Esophagus squamous epithelium (tissue), 5 donors: ENCODE measurements at places on chromosomes 11 and 22.

DNA sequence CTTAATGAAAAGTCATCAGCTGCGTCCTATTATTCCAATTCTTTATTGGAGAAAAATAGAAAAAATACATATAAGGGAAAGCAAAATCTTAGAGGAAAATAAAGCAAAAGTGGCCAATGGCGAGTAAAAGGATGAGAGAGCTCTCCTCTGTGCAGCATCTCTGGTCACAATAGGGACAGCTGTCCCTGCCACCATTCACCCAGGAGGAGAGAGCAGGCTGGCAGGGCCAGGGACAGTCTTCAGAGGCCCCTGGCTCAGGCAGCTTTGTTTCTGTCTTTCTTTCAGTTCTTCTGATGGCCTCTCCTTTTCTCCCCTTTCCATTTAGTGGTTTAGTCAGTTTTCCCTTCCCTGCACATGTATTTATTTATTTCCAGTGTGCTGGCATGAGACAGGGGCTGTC is 941.3 kb downstream of the NTM start:
- no peak for DNase-seq

- DNase-seq = no peak
Observed at GRCh38 chr11:47987310-47987709, 7.0 kb downstream of the PTPRJ start.

DNA sequence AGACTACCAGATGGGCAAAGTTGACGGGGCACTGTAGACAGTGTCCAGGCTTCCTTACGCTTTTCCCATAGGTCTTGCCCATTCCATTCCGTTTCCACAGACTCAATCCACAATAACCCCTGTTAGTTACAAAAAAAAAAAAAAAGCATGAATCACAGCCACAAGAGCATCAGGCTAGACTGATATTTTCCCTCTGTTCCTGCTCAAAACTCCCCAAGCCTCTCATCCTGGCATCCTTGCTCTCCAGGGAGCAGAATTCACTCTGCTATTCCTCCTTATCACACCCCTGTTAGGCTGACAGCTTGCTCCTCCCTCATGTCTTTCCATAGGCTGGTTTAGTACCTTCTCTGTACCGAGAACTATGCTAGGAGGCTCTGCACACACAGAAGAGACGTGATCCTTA is 42.2 kb downstream of the TMEM123 start:
- no peak for DNase-seq

GRCh38 chr22:45435544-45436139 is 22.1 kb downstream of the RIBC2 start:
- DNase-seq = no peak

GRCh38 chr11:34525098-34525497 is 11.5 kb upstream of the ELF5 start:
- DNase-seq = no peak

DNA sequence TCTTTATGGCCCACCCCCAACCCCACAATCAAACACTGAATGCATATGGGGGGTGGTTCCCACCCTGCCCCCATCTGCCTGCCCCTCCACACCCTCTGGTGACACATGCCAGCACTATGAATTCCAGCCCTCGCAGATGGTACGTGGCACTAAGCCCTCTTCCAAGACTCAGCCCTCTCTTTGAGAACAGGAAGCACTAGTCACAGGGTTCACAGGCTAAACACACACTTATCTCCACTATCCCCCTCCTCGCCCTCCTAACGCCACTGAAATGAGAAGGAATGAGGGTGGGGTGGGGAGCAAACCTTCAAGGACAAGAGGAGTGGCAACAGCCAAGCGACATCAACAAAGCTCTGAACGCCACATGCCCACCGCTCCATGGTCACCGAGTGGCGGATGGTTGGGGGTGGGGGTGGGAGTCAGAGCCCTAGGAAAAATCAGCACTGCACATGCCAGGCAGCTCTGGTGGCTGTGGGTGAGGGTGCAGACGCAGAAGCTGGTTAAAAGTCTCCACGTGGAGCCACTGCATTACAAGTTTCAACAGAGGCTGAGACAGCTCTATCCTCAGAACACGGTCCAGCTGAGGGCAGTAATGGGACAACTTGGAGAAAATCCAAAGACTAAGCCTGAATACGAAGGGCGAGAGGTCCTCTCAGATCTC is 33.6 kb downstream of the TMEM184B start:
- DNase-seq = no peak

DNA sequence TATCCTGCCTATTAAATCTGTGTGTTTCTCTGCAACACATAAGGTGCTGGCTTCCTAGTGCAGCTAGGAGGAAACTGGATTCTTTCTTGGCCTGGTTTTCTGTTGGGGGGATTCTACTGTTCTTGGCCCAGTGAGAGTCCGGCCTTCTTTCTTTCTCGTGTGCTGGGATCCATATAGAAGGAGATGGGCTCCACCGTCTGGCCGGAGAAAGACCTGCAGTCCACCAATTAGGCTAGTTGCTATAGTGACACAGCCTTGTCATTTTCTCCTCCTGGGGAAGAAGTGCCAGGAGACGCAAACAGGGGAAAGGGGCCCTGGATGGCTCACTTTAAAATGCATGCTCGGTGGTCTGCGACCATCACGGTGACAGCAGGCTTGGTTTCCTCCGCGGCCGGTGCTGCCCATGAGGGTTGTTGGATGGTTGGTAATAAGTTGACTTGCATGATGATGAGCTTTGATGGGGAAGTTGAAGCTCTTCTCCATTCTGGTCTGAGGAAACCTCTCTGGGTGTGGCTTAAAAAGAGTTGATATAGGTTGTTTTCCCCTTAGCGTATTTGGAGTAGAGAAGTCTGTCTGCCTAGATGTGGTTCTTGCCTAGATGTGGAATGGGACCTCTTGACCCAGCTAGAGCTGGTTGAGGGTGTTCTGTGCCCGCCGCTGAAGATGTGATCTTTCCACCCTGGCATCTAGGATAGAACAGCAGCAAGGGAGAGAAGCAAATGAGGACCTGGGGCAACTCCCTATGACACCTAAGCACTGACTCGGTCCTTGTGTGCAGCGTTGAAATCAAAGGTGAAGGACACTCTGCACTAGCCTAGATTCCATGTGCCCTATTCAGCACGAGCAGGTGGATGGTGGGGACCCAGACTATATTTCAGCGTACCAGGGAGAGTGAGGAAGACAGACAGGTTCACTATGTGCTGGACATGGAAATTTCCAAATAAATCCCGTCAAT is 1335.0 kb downstream of the BRD1 start:
- no peak for DNase-seq

DNA sequence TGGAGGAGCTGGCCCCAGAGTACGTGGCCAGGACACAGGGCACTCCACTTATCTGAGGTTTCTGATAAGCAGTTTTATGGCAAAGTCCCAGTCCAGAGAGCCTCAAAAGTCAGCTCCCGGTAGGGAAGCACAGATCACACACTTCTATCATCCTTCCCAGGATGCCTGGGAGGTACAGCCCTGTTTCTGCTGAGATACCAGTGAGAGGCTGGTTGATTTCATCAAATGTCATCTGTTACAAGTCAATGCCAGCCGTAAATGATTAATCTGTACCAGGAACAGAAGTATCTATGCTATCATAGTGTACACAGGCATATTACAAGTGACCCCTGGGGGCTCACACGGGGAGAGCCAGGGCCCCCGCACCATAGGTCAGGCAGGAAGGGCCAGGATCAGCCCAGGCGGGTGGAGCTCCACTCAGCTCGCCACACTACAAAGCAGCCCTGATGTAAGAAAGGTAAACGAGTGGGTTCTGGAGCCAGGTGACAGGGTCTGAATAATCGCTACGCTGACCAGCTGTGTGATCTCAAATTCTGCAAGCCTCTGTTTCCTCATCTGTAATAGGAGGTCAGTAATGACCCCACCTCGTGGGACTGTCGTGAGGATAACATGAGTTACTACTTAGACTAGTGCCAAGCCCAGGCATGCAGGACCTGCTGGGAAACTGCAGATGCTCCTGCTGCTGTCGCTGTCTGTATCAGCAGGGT is 17.6 kb downstream of the PLA2G6 start:
- no peak for DNase-seq

GRCh38 chr11:26137651-26138050 is 194.3 kb upstream of the ANO3 start:
- DNase-seq = no peak

DNA sequence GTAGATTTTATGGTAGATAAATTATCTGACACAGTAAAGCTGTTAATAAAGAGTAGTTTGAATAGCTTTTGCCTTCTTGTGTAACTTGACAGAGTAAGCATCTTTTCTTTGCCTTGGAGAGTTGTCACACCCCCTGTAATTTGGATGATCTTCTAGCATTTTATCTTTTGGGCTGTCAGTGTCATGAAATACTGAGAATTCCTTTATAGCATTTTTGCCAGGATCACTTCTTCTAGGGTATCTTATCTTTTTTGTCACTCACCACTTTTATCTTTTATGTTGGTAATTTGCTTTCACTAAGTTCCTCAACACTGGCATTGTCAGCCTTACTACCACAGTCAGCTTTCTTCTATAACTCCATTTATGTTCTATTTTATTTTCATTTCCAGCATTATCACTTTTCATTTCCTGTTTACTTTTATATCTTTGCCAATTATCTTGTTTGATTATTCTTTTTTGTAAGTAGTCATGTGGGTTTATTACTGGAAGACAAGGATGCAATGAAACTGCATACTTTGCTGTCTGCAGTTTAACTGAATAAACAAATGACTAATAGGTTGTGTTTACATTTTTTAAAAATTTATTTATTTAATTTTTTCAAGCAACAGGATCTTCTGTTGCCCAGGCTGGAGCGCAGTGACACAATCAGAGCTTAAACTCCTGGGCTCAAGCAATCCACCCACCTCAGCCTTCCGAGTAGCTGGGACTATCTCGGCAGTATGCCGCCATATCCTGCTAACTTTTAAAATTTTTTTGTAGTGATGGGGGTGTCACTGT is 28.1 kb upstream of the ACAT1 start:
- DNase-seq = no peak

DNA sequence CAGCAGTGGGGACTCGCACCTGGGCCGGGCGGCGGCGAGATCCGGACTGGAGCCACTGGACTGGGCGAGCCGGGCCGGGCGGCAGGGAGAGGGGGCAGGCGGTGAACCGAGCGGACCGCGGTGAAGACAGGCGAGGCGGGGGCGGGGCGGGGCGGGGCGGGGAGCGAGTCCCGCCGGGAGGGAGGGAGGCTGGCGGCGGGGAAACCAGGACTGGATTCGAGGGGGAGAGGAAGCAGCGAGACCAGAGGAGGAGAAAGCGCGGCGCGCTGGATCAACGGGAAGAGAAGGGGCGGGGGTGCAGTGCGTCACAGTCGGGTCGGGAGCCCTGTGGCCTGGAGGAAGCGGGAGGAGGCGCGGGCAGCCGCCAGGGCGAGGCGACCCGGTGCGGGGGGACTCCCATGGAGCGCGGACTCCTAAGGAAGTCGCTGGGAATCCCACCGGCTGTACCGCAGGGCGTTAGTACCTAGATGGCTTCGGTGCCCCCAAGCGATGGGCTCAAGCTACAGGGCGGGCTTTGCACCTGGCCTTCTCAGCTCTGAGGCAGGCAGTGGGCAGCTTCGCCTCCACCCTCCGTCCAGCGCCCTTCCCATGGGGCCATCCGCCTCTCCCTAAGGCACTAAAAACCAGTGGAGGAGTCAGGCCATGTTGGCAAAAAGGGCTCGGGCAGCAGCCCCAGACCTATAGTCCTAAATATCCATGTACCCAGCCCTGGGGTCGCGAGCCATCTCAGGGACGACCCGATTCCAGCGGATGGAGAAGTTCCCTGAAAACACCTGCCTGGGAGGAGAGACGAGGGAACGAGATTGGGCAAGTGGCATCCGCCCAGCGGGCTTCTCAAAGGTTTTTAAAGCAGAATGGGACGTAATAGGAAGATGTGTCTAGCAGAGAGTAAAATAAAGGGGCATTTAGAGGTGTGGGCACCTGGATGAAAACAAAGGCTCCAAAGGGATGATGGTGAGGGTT is at the start of gene TMEM121B:
Gene TMEM121B, minus strand, starts transcription at position 128 of the 963 bp plus-strand sequence. CDS start 233 bp downstream, outside the sequence.
- DNase-seq = no peak

DNA sequence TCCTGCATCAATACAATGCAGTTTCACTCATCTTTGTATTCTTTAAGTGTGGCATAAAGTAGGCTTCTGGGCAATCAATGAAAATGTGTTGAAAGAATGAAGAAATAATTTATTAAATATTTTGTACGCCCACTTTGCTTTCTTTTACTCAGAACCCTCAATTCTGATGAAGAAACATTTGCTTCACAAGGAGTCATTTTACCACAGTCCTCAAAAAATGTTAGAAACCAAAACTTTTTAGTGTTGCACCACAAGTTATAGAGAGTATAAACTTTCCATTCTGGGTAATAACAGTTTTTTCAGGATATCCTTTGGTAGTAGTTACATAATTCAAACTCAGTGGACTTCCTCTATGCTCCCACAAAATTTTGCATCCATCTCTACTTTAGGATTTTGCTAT is 360.5 kb downstream of the DLG2 start:
- no peak for DNase-seq

- DNase-seq = no peak
Observed at GRCh38 chr11:8260202-8260966, 3.3 kb downstream of the LMO1 start.

GRCh38 chr22:30276039-30276438 is 9.4 kb upstream of the OSM start:
- no peak for DNase-seq

- no peak for DNase-seq
Observed at GRCh38 chr11:24513479-24514218, 16.8 kb downstream of the LUZP2 start.

DNA sequence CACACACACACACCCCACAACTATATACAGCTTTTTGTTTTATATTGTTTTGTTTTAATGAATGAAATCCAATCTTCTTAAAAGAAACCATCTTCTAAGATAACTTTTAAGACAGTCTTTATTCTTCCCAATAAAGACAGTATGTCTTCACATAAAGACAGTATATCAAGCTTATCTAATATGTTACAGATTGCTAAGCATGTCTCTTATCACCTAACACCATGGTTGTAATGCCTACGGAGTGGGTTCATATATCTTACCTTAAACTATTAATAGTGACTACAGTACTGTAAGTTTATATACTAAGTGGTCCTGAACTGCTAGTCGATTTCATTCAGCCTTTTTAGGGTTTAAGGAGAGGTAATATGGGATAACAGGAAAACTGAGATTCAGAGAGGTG is 8.5 kb downstream of the RNF141 start:
- DNase-seq = no peak

- DNase-seq = no peak
Observed at GRCh38 chr22:38919631-38920190, 37.7 kb upstream of the APOBEC3A start.

DNA sequence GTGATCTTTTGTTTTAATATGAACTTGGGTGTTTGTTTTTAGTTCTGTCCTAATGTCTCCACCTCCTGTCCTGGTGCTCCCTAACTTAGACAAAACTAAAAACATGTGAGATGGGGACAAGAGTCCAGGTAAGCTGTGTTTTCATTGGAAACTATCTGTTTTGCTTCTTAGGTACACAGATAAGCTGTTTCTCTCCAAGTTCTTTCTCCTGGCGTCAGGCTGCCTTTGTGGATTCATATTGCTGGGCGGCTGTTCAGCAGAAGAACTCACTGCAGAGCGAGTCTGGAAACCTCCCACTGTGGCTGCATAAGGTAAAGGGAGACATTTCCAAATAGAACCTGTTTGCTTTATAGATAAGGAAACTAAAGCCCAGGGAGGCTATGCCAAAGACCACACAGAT is 24.7 kb downstream of the PANX1 start:
- DNase-seq = no peak

GRCh38 chr22:25062386-25063085 is 110.0 kb downstream of the KIAA1671 start:
- no peak for DNase-seq
